GM23338 (cell line): ENCODE measurements at places on chromosomes 12 and 14. TPM values are rescaled to one million over a fixed set of nuclear protein-coding genes. Genes with fewer than 3 reads are reported as not detected.

DNA sequence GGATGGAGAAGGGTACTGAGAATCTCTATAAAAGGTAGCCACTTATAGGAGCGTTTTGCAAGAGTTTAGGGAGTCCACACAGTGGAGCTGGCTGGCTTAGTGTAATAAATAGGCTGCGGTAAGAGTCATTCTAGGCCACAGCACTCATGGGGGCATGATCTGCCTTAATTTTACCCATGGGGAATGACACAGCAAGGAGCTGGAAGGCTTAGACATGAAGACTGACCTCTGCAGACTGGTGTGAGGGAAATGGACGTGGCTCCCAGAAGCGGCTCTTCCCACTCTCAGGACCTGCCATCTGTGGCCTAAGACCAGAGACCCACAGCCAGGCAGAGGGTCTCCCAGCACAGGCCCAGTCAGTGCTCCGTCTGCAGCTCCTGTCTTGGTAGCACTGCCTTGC lies 173.3 kb downstream of the PPM1H start:
- DNase-seq: no peak

DNA sequence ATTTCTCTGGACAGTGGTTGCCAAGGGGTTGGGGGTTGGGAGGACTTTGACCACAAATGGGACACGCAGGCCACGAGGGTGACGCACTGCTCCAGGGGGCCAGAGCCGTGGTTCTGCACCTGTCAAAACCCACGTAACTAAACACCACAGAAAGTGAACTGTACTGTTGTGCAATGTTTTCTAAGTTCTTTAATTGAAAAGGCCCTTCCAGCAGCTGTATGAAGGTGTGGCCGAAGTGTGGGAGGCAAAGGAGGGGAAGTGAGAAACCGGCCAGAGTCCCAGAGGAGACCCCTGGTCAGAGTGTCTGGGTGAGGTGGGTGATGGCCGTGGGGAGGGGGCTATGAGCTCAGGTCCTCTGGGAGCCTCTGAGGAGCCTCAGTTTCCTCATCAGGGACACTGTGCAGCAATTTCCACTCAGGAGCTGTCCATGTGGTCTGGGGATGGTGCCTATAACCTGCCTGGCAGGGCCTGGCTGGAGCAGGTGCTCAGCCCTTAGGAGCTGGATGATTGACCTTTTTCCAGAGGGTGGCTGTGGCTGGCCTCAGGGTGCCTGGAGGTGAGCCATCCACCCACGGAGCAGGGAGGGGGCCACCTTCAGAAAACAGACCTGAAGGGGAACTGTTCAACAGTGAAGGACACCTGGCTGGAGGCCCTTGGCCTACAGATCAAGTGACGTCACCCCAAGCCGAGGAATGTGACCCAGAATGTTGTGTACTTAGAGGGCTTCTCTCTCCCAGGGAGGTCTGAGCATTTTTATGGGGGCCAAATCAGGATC lies 9.8 kb upstream of the BDKRB2 start:
- DNase-seq: no peak

DNA sequence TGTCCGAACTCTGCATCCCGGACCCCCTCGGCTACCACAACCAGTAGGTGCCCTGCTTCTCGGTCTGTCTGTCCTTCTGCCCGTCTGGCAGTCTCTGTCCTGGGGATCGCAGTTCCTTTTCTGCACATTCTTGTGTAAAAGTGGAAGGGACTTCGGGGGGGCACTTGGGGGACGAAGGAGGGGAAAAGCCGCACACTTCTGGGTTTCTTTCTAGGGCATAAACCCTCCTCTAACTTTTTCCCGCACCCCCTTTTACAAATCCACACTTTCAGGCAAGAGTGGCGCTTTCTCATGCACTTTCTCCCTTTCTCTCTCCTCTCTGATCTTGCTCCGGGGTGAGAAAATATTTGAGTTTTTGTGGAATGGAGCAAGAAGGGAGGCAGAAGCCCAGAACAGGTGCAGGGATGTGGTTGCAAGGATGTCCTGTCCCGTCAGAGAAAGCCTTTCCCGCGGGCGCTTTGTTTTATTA lies 506 bp downstream of the ESRRB start:
- no peak for DNase-seq

- DNase-seq: no peak
Measured at GRCh38 chr12:116241157-116241759, 36.2 kb downstream of the MED13L start.

Gene MYH6
- total RNA-seq: 0.03 and 0.23 TPM in 2 replicates

Gene AKAP5
- total RNA-seq: 3.2 and 3.4 TPM in 2 replicates

Gene GPR162
- total RNA-seq: 3.0 and 5.0 TPM in 2 replicates
